Posterior vena cava (tissue), 2 donors: ENCODE measurements at places on chromosomes 11 and 22. TPM values are rescaled to one million over a fixed set of nuclear protein-coding genes. Genes with fewer than 3 reads are reported as not detected.
A peak's percentile ranks its signal among the peaks of the same experiment; 100 is the strongest.

DNA sequence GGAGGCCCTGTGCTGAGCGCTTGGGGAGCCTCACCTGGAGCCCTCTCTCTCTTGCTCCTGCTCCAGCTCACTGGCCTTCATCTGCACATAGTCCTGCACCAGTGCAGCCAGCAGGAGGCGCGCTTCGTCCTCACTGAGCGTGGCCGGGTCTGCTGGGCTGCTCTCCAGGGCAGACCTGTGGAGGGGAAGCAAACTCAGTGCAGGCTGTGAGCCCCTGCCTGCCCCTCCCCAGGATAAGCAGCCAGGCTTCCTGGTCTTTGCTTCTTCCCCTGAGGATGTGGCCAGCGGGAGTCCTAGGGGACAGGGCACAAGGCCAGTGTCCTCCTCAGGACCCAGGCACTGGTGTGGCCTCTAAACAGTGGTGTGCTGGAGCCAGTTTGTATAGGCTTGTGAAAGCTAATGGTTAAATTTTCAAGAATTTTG lies 2.2 kb downstream of the CALCA start:
- DNase-seq = peak; percentile 79

DNA sequence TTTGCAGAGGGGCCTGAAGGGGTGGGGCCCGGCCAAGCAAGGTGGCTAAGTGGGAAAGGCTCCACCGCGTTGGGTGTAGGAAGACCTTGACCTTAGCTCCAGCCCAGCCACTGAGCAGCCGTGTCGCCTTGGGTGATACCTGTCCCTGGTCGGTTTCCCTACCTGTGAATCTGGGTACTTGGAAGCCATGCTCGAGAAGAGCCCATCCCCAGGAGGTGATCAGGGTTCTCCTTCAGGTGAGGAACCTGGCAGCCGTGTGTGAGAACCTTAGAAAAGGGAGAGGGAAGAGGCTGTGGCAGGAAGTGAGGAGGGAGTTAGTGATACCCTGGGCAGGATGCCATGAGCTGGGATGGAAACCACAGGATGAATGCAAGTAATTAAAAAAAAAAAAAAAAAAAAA lies 21.6 kb downstream of the PPARA start:
- no peak for DNase-seq

DNA sequence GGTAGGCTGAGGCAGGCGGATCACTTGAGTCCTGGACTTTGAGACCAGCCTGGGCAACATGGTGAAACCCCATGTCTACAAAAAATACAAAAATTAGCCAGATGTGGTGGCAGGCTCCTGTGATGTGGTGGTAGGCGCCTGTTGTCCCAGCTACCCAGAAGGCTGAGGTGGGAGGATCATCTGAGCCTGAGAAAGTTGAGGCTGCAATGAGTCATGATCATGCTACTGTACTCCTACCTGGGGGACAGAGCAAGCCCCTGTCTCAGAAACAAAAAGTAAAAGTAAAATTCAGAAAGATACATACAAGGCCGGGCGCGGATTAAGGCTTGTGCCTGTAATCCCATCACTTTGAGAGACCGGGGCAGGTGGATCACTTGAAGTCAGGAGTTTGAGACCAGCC lies 6.3 kb downstream of the LDHAL6A start:
- no peak for DNase-seq

- peak; percentile 88 for DNase-seq
Observed at GRCh38 chr11:45658292-45658991, 7.0 kb downstream of the CHST1 start.

DNA sequence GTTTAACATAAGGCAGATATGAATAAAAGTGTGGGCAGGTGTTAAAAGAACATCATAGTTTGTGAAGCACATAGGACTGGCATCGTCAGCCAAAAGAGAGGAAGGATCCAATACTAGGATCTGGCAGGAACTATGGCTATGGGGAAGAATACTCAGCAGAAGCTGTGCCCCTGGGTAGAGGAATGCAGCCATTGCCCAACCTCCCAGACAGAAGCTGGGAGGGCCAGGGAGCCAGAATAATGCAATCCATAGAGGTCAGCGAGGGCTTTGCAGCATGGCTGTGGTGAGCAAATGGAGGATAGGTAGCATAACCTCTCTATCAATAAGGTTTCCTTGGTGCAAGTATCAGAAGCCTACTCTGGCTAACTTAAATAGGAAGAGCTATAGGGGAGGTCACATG lies 11.7 kb upstream of the CSTF3 start:
- DNase-seq = no peak

DNA sequence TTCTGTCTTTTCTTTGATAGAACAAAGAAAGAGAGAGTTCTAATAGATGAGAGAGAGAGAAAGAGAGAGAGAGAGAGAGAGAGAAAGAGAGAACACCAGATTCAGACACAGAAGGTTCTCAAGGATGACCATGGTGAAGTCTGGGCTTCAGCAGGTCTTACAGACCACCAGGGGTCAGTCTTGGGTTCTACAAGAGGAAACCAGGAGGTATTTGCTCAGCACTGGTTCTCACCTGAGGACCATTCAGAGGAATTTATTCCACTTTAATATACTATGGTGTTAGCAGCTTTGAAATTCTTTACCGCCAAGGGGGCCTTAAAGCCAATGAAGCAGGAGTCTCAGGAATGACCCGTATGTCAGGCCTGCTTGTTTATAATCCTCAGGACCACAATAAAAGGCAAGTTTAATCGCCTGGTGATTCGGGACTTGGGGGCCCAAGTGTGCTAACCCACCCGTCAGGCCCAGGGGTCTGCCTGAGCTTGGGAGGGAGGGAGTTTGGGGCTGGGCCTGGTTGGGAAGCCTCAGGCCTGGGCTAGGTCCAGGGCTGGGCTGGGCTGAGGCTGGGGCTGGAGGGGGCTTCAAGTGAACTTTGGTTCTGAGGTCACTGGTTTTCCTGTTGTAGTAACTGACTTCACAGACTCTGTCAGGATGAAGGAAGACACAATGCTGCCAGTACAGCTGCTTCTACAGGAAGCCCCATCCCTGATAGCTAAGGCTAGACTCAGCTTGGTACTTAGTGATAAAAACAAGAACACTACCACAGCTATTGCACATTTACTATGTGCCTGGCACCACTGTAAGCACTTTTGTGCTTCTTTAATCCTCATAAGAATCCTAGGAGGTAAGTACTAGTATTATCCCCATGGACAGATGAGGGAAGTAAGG lies 179.2 kb upstream of the ZBED5 start:
- DNase-seq = no peak

- no peak for DNase-seq
Observed at GRCh38 chr11:34602245-34602644, 18.6 kb upstream of the EHF start.

GRCh38 chr11:131615611-131616010 lies 245.2 kb downstream of the NTM start:
- no peak for DNase-seq

DNA sequence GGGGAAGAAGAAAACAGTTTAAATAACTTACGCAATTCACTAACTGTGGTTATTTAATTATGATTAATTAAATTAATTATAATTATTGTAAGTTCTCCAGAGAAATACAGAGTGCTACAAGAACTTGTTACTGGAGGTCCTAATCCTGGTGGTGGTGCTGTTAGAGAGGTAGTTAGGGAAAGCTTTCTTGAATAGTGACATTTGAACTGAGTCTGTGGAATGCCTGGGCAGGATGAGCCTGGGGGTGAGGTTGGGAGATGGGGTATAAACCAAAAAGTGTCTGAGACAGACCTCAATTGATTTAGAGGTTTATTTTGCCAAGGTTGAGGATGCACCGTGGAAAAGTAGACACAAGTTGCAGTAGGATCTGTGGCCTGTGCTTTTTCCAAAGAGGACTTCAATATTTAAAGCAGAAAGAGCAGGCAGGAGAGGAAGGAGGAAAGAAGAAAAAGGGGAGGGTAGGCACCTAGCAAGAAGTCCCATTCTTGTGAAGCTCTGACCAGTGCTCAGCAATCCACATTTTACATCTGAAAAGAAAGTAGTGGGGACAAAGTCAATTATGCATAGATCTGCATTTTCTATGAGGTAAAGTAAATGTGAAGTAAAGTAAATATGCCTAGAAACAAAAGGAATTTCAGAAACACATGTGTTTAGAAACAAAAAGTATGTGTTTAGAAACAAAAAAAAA lies 4.4 kb upstream of the ZNF202 start:
- no peak for DNase-seq

- DNase-seq = no peak
Observed at GRCh38 chr11:126404367-126404766, 48.9 kb downstream of the ST3GAL4 start.

- DNase-seq = peak; percentile 19
Observed at GRCh38 chr11:45027312-45027711, 76.6 kb upstream of the TP53I11 start.

DNA sequence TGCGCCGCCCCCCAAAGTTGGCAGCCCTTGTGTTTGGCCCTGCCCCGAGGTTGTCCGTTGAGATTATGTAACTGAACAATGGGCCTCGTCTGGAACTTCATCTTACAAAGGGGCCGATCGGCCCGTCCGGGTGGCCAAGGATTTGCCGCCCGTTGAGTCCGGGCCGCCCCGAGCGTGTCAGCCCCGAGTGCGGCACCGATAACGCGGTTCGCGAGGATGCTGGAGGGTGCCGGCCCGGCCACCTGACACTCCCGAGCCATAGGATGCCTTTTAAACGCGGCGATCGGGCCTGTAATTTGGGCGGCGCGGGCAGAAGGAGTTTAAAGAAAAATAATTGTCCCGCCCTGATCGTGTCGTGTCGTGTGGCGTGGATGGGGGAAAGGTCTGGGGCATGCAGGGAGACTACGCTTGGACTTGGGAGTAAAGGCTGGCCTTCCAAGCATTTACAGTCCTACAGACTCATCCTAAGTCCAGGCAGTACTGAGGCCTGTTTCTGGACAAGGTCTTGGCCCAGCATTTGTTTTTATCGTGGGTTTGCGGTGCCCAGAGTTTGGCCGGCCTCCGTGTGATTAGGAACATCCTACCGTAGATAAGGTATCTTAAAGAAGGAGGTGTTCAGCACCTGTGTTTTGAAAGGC lies 1.3 kb downstream of the WEE1 start:
- DNase-seq = peak; percentile 84

DNA sequence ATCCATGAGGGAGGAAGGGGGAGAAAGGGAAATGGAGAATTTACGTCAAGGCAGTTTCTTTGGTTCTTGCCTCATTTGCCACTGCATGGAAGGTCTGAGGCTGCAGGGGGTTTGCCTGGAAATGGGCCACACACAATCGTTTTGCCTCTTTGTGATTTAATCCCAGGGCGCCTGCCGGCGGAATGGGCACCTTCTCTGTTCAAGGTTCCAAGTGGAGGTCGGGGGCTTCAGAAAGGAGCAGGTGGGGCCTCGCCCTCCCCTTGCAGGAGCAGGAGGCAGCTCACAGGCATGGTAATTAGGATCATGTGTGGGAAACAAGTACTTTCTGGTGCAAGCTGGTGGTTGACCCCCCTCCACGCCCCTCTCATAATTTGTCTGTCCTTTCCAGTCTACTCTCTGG lies 29.9 kb downstream of the MPPED1 start:
- DNase-seq = peak; percentile 30

DNA sequence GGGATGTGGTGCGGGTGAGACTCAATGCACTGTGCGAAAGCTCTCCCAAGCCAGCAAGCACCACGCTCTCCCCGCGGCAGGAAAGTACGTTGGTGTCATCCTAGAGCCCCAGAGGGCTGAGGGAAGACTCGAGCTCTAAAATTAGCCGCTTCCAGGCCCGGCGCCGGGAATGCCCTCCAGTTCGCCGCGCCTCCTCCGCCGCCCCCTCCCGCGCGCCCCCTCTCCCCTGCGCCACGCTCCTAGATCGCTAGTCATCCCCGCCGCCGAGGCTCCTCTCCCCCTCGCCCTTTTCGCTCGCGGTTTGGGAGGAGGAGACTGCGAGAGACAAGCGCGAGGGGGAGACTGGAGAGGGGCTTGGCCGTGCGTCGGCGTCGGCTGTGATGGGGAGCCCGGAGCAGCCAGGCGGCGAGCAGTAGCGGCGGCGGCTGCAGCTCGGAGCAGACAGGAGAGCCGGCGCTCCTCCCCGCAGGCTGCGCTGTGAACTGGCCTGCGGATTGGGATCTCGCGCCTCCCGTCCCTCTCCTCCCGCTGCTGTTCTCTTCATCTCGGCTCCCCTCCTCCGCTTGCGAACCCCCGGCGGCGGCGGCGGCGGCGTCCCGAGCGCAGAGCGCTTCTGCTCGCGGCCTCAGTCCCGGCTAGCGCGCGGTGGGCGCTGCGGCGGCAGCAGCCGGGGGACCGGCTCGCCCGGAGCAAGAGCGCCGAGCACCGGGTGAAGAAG lies at the start of gene FAT3:
TSS of gene FAT3 (plus strand) at position 412 of the 718 bp plus-strand sequence. CDS start 127,295 bp downstream, outside the sequence.
- DNase-seq = peak; percentile 85

DNA sequence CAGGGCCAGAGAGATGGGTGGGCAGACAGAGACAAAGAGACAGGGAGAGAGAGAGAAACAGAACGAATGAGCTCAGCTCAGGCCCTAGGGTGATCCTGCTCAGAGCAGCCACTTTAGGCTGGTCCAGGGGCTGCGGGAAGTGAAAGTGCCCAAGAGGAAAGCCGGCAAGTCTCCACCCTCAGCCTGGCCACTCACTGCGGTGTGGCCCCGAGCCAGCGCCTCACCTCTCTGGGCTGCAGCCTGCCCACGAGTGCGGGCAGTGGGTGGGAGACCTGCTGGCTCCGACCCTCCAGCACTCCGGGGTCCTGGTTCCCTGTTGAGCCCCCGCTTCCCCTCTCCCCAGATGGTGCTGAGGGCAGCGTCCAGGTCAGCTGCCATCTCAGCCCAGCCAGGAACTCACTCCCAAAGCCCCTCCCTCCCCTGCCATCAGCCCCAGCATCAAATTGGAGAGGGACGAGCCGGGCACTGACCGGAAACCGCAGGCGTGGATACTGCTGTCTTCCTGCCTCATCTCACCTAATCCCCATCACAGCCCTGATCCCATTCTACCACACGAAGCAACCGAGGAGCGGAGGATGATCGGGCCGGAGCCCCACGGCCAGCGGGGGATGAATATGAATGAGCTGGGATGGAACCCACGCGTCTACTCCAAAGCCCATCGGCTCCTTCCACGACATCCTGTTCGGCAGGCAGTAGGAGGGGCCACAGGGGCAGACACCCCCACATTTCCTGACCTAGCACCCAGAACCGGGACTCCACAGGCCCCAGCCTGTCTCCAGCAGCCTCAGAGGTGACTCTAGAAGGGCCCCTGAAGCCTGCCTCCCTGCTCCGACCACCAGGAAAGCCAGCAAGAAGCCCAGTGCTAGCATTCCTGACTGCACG lies 16.9 kb downstream of the ELFN2 start:
- no peak for DNase-seq

- no peak for DNase-seq
Observed at GRCh38 chr11:111541254-111542061, 938 bp downstream of the LAYN start.

DNA sequence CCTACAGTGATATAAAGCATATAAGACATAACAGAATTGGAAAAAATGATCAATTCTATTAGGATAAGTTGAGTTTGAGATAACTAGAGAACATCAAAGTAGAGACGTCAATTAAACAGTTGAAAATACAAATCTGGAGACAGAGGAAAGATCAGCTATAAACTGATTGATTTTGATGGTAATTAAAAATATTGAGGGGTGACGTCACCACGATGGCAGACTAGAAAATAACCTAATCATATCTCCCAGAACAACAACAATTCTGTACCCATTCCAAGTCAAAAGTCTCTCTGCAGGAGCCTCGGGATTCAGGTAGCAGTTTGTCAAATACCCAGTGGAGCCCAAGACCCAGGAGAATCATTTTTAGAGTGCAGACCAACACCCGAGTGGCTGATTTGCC lies 28.9 kb downstream of the MS4A13 start:
- no peak for DNase-seq

C11orf91 gene
- 1.3 TPM for total RNA-seq

SNX32 gene
- 0.52 TPM for total RNA-seq

SELENOM gene
- total RNA-seq = 575 TPM

TMPRSS4 gene
- total RNA-seq = not detected

FAM180B gene
- total RNA-seq = 7.2 TPM

PIWIL4 gene
- total RNA-seq = 4.5 TPM
